ENCODE measurements at places on chromosomes 1 and 21. TPM values are rescaled to one million over a fixed set of nuclear protein-coding genes. Genes with fewer than 3 reads are reported as not detected.

Gene IL19
- total RNA-seq = not detected

GRCh38 chr1:55726994-55727393 lies 511.8 kb upstream of the USP24 start:
- no peak for DNase-seq
- no peak overlapping the region for H3K4me3 ChIP-seq
- no peak overlapping the region for H3K27ac ChIP-seq
- H3K4me1 ChIP-seq = no peaks in the 10 kb centered on the region

Gene HHIPL2
- 0.32 TPM for total RNA-seq

Gene PAQR6
- total RNA-seq = 3.1 TPM

Gene F3
- 105 TPM for total RNA-seq

Data from transverse colon (tissue), 4 donors.